ENCODE measurements at places on chromosomes 2 and 18.

- DNase-seq: peak; percentile 14
Observed at GRCh38 chr2:200585730-200586643, at the start of gene AOX1. Gene AOX1, plus strand, starts transcription at chr2:200586014. Its CDS starts 95 bp downstream, at chr2:200586109.

DNA sequence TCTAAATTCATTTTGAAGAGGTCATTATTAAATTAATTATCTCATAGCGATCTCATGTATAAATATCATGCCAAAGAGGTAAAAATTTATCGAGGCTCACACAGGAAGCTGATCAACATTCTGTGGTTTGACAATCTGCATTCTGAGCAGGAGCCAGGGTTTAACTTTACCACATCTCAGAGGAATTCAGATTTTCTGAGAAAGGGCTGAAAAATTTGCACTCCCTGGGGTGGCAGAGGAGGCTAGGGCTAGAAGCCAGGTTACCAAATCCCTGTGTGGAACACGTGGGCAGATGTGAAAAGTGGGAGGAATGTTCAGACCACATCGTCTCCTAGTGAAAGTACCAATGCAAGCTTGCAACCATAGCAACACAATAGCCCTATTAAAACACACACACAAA lies 63.5 kb upstream of the CTLA4 start:
- peak; percentile 24 for DNase-seq

GRCh38 chr2:159489476-159489875 lies 126.9 kb downstream of the BAZ2B start:
- no peak for DNase-seq

DNA sequence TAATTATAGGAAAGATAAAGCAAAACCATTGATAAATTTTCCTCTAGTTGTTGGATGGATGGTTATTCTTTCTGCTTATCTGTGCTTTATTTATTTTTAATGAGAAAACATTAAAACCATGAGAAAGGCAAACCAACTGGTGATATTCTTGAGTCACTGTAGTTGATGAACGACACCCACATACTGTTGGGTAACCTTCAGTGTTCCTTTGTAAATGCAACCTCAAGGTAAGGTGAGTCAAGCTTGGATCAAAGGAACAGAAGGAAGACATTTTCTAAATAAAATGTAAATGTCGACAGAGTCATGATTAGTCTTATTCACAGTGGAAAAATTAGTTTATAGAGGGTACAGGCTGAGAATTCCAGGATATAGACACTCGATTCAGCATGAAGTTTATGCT lies 12.7 kb downstream of the ABCB11 start:
- DNase-seq: no peak

DNA sequence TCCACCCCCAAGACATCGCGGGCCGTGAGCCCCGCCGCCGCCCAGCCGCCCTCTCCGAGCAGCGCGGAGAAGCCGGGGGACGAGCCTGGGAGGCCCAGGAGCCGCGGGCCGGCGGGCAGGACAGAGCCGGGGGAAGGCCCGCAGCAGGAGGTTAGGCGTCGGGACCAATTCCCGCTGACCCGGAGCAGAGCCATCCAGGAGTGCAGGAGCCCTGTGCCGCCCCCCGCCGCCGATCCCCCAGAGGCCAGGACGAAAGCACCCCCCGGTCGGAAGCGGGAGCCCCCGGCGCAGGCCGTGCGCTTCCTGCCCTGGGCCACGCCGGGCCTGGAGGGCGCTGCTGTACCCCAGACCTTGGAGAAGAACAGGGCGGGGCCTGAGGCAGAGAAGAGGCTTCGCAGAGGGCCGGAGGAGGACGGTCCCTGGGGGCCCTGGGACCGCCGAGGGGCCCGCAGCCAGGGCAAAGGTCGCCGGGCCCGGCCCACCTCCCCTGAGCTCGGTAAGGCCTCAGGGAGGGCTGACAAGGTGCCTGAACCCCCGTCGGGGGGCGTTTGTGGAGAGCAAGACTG lies 14.2 kb downstream of the SPEG start:
- DNase-seq: no peak

GRCh38 chr2:180970016-180970415 lies 10.4 kb upstream of the UBE2E3 start:
- DNase-seq: no peak

DNA sequence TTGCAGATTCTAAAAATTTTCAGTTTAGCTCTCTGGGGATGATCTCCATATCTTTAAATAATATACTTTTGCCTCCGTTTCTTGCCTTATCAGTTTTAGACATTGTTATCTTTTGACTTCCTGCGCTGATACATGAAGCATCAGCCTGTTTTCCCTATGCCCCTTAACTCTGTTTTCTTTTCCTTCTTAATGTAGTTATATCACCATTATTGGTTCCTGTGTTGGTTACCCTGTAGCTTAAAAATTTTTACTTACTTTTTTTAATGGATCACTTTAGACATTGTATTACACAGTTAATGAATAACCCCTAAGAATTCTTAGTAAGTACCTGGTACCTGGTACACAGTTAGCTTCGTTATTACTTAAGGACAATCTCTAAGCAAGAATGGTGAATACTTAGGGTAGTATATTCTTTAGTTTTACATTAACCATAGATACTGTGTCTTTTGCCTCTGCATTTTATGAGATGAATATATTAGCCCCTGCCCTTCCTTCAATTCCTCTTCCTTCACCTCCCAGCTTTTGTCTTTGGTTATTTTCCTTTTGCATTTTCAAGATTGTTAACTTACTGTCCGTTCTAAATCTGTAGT lies 40.9 kb downstream of the BABAM2 start:
- no peak for DNase-seq

- no peak for DNase-seq
Observed at GRCh38 chr2:178377046-178377445, 73.9 kb downstream of the PRKRA start.

- DNase-seq: no peak
Observed at GRCh38 chr2:208501206-208501605, 94.6 kb downstream of the PTH2R start.

DNA sequence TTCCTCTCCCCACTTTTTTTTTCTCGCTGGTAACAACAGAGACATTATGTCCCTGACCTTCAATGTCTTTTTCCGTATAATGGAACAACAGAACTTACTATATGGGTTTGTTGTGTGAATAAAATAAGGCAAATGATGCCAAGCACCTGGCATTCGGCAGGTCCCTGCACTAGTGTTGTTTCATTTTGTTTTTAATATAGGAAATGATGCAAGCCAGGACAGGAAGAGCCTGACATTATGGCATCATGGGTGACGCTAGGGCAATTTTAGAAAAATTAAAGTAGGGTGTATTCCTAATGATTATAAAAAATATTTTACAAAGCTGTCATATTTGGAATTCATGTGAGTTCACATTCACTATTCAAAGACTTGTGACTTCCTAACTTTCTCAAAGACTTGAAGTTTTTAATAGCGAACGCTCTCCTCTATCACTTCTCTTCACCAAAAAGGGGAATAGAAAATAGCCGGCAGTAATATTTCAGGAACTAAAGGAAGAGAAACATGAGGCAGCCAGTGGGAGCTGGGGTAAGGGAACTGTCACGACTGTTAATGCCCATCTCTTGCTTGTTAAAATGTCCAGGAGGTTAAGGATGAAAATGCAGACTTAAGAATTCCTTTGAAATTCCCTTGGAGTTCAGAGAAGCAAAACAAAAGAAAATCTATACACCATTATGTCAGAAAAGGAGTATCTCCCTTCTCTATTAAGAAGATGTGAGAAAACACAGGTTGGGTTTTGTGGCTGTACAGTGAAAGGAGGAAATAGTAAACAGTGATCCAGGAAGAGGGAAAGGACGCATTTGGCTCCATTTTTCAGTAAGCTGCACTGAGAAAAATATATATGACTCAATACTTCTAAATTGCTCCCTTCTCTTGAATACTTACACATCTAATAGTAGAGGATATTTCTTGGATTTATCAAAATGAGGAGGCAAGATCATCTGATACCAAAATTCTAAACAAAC lies 60.2 kb downstream of the DPP4 start:
- DNase-seq: peak; percentile 15

- no peak for DNase-seq
Observed at GRCh38 chr2:83826577-83826976, 632.5 kb downstream of the SUCLG1 start.

DNA sequence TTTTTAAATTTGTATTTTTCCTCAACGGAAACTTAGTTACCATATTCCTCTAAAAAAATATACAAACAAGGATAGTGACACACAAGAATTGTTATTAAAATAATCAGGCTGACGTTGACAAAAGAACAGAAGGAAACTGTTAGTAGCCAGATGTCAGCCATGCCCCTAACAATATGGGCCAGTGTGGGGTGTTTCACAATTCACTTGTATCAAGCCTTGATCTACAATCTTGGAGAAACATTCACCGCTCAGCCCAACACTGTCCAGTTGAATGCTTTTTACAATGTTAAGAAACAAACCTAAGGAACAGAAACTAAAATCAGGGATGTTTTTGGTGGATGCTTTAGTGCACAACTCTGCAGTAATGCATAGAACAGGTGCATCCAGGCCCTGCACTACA lies 44.6 kb downstream of the TMEFF2 start:
- no peak for DNase-seq

DNA sequence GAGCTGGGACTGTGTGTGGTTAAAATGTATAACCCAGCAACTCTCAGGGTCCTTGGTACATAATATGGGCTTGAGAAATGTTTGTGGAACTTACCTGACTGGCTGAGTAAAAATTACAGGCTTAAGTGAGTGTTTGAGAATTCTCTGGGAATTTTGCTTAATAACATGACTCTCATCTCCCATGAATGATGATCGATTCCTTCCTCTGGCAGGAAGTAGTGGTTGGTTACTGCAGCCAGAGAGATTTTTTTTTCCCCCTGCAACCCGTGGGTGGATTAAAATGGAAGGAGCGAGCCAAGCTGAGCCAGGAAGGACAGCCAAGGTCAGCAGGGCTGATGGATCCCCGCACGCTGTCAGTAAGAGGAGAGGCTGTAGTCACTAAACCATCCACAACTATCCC lies 40.6 kb upstream of the RFX8 start:
- DNase-seq: no peak

DNA sequence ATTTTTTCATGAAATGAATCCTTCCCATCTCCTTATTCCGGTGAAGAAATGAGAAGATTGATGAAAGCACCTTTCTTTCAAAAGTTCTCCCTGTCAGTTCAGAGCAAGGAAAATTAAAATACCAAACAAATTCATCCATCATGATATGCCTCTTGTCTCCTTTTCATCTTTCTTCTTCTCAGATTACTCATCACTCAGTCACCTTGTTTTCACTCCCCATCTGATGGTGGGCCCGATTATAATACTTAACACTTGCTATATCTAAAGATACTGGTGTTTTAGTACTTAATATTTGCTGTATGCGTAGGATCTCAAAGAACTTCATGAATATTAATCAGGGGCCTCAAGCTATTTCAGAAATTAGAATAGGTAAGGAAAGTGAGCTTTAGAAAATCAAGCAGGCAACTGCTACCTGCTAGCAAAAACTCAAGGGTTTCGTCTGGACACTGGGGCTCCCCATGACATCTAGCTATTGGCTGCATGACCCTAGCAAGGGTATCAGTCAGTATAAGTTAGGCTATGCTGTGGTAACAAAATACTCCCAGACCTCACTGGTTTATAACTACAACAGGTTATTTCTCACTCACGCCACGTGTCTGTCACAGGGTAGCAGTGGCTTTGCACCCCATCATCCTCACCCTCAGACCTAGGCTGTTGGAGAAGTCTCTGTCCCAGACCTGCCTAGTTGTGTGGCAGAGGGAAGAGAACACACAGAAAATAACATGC lies 39.0 kb upstream of the RNF152 start:
- DNase-seq: no peak

DNA sequence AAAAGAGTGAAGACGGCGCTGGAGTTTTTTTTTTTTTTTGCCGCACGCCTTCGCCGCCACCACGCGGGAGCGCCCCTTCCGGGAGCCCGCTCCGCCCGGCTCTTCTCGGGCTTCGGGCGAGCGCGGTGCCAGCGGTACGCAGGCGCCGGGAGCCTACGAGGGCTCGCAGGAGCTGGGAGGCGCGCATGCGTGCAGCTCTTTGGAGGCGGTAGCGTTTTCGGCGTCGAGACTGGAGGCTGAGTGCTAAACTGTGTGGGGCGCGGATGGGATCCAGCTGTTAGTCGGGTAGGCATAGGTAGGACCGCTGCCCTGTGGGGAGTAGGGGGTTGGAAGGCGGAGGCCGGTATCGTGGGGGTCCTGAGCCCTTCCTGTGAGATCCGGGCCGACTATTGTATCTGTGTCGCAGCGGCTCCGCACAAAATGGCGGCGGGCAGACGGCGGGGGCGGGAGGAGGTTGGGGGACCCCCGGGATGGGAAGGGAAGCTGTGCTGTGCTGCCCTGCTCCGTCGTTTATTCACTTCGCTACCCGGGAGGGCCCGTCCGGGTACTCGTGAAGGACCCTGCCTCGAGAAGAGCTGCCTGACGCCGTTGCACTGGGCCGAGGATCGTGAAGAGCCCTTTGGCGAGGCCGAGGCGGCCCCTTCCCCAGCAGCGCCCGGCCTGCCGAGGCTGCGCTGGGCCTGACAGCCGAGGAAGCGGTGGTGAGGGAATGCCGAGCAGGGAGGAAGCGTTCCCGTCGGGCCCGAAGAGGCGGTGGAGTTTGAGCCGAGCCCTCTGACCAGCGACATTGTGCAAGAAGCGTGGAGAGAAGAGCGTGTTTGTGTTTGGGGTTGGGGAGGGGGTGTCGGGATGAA lies at the start of gene ZNF638:
TSS of gene ZNF638 (plus strand) at position 202 of the 854 bp plus-strand sequence. CDS start 17,173 bp downstream, outside the sequence.
- DNase-seq: peak; percentile 83

- no peak for DNase-seq
Observed at GRCh38 chr2:166417669-166418068, 41.9 kb upstream of the SCN9A start.

GRCh38 chr2:49224426-49225010 lies 70.2 kb upstream of the FSHR start:
- no peak for DNase-seq

DNA sequence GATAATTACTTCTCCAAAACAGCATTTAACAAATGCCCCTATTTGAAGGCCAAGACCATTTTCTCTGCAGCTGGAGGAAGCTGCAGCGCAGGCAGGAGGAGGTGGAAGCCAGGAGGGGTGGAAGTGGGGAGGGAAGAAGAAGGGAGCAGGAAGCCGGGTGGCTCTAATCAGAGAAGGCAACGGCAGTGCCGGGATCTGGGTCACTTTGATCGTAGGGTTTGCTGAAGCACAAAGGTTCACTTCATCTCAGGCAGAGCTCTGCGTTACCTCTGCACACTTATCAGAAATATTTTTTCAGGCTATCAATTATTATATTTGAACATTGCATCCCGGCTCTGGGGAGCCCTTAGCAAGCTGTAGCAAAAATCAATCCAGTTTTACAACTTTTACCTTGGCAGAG lies 315.8 kb upstream of the POU3F3 start:
- no peak for DNase-seq
